ENCODE measurements at places on chromosomes 2 and 18. TPM values are rescaled to one million over a fixed set of nuclear protein-coding genes. Genes with fewer than 3 reads are reported as not detected.

Gene GAL3ST2
- 311 TPM for total RNA-seq

Gene PMAIP1
- 3.1 TPM for total RNA-seq

Gene DNAH6
- 1.8 TPM for total RNA-seq

Gene INPP5D
- 42.0 TPM for total RNA-seq

Gene SNTG2
- 5.8 TPM for total RNA-seq

Gene PPP1R1C
- not detected for total RNA-seq

Gene HOXD10
- total RNA-seq, result not detected

Gene TUBA3E
- not detected for total RNA-seq

Gene SCN2A
- 2.8 TPM for total RNA-seq

Gene MSTN
- total RNA-seq, result not detected

Gene IFT172
- total RNA-seq, result 13.4 TPM

Gene KIAA2012
- total RNA-seq, result 0.18 TPM

Gene EFEMP1
- total RNA-seq, result 61.2 TPM

Gene RAB31
- 23.5 TPM for total RNA-seq

Gene DOK1
- total RNA-seq, result 89.3 TPM

Gene PECR
- 6.1 TPM for total RNA-seq

Gene CHRND
- total RNA-seq, result not detected

Gene PLEK
- 0.45 TPM for total RNA-seq

Gene LIMS2
- 90.4 TPM for total RNA-seq

Gene ACMSD
- not detected for total RNA-seq

Gene CYS1
- not detected for total RNA-seq

Gene SKOR2
- total RNA-seq, result not detected

Gene SEMA4F
- 30.1 TPM for total RNA-seq

Gene TTC21B
- total RNA-seq, result 21.7 TPM

Gene GPR55
- total RNA-seq, result not detected

Gene SERPINB10
- not detected for total RNA-seq

Gene GKN1
- total RNA-seq, result 7,706 TPM

Gene NMUR1
- total RNA-seq, result 0.92 TPM

Gene KHK
- total RNA-seq, result not detected

Gene IL1A
- total RNA-seq, result not detected
